ENCODE measurements at places on chromosomes 5 and 9.
A peak's percentile ranks its signal among the peaks of the same experiment; 100 is the strongest.

GRCh38 chr5:113047733-113048652 lies 71.4 kb downstream of the DCP2 start:
- DNase-seq, result no peak

DNA sequence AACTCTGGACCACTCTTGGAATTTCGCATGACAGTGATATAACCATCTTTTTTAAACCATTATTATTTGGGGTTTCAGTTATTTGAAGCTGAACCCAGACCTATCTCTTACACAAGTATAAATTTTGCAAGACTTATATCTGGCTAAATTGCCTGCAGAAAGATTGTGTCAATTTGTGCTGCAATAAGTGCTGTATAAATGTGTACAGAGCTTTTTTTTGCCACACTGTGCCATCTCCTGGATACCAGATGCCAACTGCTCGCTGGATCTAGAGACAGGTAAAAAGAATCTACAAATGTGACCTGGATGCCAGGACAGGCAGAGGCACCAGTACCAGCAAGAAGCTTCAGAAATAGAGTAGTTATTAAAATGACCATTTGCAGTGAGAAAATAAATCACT lies 25.9 kb upstream of the TTC39B start:
- DNase-seq, result no peak

- DNase-seq, result no peak
Observed at GRCh38 chr9:84419031-84419602, 78.6 kb upstream of the SLC28A3 start.

GRCh38 chr9:116697362-116697761 lies 10.3 kb downstream of the TRIM32 start:
- DNase-seq, result no peak

- no peak for DNase-seq
Observed at GRCh38 chr5:143226872-143227271, 176.6 kb downstream of the NR3C1 start.

- peak; percentile 87 for DNase-seq
Observed at GRCh38 chr5:140710899-140711552, 10.8 kb downstream of the ZMAT2 start.

- DNase-seq, result no peak
Observed at GRCh38 chr9:84583866-84584265, 85.7 kb upstream of the NTRK2 start.

GRCh38 chr5:141100243-141100805 lies at the start of gene PCDHB3:
Gene PCDHB3, plus strand, starts transcription at chr5:141100473. Its CDS starts 177 bp downstream, at chr5:141100650.
- DNase-seq, result no peak

- no peak for DNase-seq
Observed at GRCh38 chr5:167309941-167310517, 981.4 kb upstream of the WWC1 start.

GRCh38 chr5:25849270-25849669 lies 1189.1 kb downstream of the CDH9 start:
- no peak for DNase-seq

DNA sequence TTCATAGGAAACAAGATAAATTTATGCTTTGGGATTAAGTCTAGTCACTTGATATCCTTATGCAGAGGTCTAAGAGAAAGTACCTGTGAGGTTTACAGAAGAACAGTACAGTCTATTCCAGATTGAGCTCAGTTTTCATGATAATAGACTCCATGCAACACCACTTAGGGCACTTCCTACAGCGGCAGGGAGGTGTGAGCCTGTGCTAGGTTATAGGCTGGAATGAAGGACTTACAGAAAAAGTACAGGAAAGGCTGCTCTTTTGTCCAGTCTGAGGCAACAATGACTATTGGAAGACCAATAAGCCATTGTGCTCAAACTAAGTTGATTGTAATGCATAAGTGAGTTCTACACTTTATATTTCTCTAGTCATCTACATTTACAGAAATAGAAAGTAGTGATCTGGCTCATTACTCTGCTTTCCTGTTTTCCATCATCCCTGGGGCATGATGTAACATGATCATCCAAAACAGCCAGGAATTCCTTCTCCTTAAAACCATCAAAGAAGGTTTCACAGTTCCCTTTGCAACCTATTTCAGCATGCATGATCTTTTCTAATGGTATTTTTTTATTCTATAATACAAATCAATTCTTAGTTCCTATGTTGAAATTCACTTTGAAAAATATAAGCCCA lies 322.8 kb downstream of the SLF1 start:
- no peak for DNase-seq

GRCh38 chr5:80348171-80348570 lies 28.4 kb downstream of the SPZ1 start:
- DNase-seq, result no peak

DNA sequence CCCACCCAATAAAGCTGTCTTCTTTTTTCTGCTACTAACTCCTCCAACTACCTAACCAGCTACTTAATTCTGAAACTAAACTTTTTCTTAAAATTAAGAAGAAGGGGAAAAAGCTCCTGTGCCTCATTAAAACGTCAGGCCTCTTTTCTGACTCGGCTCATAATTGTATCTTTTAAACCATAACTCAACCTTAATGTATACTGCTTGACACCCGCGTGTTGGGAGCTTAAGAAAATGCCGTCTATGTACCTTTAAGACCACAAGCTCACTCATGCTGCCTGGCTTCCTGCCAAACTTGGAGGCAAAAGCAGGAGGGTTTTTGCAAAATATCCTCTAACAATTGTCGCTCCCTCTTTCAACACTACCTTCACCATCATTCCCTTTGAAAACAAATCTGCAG lies 5.0 kb downstream of the EBF1 start:
- peak; percentile 28 for DNase-seq

DNA sequence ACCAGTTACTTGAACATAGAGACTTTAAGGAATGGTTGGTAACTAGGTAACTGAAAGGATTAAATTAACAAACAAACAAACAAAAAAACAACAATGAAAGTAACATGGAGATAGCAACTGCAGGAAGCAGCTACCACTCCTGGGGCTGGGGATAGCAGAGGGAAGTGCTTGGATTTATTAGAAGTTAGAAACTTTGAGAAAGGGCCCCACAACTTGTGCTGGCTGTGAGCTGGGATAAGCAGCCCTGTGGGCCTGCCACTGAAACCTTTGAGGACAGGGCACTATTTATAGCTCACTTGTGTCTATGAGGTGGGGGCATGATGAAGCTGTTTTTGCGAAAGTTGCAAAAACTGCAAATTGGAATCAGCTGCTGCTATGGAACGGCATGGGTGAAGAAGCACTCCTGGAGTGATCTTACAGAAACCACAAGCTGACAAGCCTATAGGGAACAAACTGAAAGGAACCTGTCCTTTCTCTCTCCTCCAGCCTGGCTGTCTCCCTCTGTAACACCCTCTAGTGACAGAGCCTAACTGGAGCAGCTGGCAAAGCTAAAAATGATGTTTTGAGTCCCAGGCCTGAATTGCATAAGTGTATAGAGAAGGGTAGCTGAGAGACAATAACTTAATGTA lies 91.4 kb upstream of the RANBP6 start:
- DNase-seq, result no peak

DNA sequence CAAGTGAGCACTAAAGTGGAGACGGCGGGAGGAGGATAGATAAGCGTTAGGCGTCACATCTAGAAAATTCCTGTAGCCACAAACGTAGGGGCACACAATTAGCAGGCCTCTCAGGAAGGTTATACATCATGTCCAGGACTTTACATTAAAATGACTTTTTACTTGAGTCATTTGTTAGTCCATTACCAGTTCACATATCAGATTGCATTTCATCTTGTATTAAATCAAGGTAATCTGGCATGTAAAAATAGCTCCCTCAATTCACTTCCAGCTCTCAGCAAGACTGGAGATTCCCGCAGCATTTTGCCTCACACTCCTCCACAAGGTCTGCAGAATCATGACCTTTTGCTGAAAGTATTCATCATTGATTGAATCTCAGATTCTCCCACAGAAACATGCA lies 118.8 kb downstream of the PRDM6 start:
- DNase-seq, result no peak

DNA sequence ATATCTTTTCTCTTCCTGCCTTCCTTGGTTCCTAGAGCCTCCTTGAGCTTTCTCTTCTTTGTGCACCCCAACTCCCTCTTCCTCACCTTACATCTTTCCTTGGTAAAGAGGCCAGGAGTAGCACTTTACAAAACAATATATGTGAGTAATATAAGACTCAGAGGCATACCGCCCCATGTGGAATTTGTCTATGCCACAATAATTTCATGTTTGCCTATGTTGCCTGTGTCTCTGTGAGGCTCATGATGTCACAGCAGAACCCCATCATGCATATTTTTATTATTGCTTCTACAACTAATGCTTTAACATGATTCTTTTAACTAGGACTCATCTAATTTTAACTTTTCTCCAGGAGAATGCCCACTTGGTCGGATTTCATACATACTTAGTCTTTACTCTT lies 15.0 kb upstream of the LVRN start:
- no peak for DNase-seq

GRCh38 chr9:125844611-125845010 lies 97.4 kb downstream of the PBX3 start:
- no peak for DNase-seq

GRCh38 chr5:66814146-66814991 lies 218.2 kb downstream of the MAST4 start:
- DNase-seq, result peak; percentile 60

GRCh38 chr5:13749766-13750165 lies 194.7 kb downstream of the DNAH5 start:
- no peak for DNase-seq

DNA sequence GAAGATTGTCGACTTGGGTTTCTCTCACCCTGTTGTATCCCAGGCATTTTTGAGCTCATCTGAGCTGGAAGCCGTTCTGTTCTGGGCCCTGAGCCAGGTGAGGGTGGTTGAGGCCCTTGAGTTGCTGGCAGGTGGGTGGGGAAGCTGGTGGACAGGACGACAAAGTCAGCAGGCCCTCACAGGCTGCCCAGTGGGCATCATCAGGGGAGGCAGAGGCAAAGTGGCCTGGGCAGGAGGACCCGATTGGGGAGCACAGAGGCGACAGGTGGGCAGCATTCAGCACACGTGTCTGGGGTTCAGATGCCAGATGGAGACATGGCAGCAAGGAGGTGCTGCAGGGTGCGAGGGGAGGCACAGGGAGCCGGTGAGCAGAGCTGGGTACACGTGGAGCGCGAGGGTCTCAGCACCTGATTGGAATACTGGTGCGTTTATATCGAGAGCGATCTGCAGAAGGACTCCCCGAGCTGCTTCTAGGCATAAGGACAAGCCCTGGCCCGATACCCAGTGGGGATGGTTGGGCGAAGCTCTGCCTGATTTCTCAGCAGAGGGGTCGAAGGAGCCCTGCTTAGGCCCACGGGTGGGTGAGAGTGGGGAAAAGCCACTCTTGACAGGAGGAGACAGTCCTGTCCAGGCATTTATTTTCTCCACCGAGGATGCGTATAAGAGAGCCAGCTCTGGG lies 49.0 kb upstream of the SUSD3 start:
- no peak for DNase-seq

- DNase-seq, result no peak
Observed at GRCh38 chr9:135440620-135441019, 39.0 kb upstream of the PPP1R26 start.

DNA sequence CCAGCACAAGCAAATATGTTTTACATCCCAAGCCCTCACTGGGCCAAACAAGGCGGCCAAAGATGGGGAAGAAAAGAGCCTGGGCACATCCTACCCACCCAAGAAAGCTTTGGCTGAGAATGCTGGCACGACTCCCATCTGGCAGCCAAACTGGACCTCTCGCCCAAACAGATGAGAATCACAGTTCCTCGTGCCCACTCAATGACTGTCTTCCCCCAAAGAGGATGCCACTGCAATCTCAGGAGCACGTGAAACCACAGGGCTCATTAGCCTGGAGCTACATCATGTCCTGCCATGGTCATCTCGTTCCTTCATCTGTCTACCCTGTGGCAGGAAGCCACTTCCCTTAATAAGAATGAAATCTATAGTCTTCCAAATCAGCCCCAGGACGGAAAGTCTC lies 536.8 kb downstream of the BNC2 start:
- DNase-seq, result no peak

GRCh38 chr5:158115468-158115867 lies 256.5 kb upstream of the CLINT1 start:
- no peak for DNase-seq

- DNase-seq, result peak; percentile 33
Observed at GRCh38 chr9:125240649-125240999, 519 bp downstream of the HSPA5 start.

DNA sequence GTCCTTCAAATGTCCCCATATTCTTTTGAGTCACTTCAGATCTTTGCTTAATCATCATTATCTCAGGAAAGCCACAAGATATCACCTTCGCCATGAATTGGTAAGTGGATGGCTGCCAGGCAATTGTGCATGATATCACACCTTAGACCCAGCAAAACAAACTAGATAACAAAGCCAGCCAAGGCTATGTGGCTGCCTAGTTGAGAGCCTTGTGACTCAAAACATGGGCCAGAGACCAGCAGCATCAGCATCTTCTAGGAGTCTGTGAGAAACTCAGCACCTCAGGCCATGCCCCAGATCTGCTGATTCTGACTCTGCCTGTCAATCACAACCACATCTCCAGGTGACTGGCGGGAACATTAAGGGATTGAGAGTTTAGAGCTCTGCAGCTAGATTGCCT lies 82.8 kb downstream of the SLIT3 start:
- DNase-seq, result no peak

Data from CD4-positive, alpha-beta T cell treated with Interferon alpha-2 for 1 hour (primary cell).